ENCODE measurements at places on chromosomes 7 and 10.

GRCh38 chr10:64465653-64466052 lies 944.5 kb downstream of the REEP3 start:
- no peak for DNase-seq

DNA sequence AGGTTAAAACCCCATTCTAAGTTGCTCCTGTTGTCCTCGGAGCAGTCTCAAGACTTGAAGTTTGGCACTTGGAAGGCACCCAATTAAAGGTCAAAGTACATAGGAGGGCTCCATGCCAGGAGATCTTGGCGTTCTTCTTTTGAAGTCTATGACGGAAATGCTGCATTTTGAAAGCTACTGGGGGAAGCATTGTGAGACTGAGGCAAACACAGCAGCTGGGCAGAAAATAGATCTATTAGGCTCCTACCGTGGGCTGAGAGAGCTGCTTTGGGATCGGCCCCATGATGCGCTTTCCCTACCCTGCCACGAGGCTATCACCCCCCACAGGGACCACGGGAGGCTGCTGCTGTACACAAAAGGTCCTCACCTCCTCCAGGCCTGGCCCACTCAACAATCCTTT lies 20.0 kb downstream of the KIAA1549 start:
- no peak for DNase-seq

DNA sequence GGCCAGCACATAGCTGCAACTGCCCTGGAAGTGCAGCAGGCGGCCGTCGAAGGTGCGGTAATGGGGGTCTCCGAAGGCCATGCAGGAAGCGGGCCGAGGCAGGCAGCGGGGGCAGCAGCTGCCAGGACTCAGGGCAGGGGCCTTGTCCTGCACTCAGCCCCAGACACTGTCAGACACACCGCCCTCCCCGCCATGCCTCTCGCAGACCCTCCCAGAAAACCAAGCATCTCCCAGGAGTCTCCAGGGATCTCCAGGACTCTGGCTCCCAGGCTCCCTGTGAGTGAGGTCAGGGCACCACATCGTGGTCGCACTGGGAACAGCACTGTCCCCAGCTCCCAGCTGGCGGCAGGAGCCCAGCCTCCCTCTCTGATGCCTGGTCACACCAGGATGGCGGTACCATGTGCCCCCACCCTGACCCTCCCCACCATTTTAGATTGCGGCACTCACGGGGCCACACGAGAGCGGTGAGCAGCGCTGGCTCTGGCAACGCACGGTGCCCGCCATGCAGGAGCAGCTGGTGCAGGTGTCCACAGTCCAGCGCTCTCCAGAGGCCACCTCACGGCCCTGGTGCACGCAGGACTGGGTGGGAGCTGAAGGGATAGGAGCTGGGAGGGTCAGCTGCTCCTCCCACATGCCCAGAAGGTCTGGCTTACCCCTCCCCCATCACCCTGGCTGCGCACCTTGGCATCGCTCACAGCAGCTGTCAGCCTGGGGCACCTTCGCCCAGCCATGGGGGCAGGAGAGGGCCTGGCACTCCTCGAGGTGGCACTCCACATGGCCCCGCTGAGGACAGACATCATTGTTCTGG lies 17.5 kb downstream of the ATP6V1F start:
- DNase-seq = no peak

- DNase-seq = no peak
Measured at GRCh38 chr10:126840576-126841135, 64.6 kb upstream of the DOCK1 start.

DNA sequence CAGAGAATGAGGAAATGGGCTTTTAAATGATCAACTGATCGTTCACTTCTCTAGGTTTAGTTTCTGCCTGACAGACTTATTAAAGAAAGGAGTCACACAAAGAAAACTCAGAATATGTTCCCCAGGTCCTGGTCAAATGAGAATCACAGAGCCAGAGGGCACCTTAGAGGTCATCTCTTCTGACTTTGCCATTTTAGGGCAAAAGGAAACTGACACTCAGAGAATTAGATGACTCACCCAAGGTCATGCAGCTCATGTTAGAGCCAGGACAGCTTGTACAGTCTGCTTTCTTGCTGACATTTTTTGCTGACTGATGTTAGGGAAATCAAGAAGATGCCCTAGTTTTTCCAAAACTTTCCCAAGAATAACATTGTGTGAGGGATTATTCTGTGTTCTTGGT lies 312.7 kb upstream of the SP8 start:
- no peak for DNase-seq

GRCh38 chr7:377080-378040 lies 87.4 kb downstream of the FOXL3 start:
- no peak for DNase-seq
